ENCODE measurements at places on chromosomes 7 and 10. TPM values are rescaled to one million over a fixed set of nuclear protein-coding genes. Genes with fewer than 3 reads are reported as not detected.
A peak's percentile ranks its signal among the peaks of the same experiment; 100 is the strongest.

Gene CNPY4
- total RNA-seq: 15.9 TPM

DNA sequence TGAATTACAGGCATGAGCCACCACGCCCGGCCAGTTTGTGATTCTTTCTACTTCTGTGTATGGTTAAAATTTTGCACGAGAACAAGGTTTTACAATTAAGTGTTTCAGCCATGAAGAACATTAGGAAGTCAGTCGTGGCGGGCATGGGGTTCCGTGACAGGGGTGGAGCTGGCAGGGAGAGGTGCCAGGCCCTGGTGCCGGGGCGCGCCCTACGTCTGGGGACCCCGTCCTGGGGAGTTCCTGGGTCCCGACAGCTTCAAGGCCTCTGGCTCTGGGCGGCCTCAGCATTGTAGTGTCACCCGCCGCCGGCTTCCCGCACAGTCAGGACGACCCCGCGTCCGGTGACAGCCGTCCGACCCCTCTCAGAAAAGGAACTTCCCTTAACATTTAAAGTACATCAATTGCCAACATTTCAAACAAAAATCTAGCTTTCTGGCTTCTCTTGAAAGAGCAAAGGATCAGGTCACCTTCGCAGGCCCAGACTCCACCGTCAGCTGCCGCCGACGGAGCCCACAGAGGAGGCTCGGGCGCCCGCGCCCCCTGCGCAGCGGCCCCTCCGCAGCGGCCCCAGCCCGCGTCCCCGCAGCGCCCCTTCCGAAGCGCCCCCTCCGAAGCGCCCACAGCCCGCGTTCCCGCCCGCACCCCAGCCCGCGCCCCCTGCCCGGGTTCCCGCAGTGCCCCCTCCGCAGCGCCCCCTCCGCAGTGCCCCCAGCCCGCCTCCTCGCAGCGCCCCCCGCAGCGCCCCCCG, 23.2 kb upstream of the MKI67 start:
- no peak overlapping the region for H3K27ac ChIP-seq
- no peaks in the 10 kb centered on the region for H3K4me1 ChIP-seq
- H3K4me3 ChIP-seq: peak overlapping the region; percentile 41

DNA sequence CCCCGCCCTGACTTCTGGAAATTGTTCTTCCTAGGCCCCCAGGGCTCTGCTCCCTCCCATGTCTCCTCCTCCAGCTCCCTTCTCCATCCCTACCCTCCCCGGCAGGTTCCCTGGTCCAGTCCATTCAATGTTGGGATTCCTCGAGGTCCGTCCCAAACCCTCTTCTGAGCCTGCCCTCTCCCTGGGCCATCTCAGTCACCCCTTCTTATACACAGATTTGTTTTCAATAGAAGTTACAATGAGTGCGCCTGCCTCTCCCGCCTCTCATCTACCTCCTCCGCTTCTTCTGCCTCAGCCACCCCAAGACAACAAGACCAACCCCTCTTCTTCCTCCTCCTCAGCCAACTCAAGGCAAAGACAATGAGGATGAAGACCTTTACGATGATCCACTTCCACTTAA, 67.9 kb downstream of the OAT start:
- no peak for DNase-seq
- H3K27me3 ChIP-seq: no peaks in the 10 kb centered on the region
- no peak overlapping the region for H3K4me3 ChIP-seq
- no peaks in the 10 kb centered on the region for H3K4me1 ChIP-seq
- H3K27ac ChIP-seq: no peak overlapping the region
- H3K36me3 ChIP-seq: no peaks in the 10 kb centered on the region

GRCh38 chr7:154738216-154738615, 264.7 kb downstream of the PAXIP1 start:
- no peak overlapping the region for H3K4me3 ChIP-seq
- no peak for DNase-seq
- H3K27me3 ChIP-seq: no peaks in the 10 kb centered on the region

- no peak for DNase-seq
- H3K27ac ChIP-seq: peak overlapping the region; percentile 62
- no peaks in the 10 kb centered on the region for H3K4me1 ChIP-seq
- no peaks in the 10 kb centered on the region for H3K36me3 ChIP-seq
- peak overlapping the region; percentile 53 for H3K4me3 ChIP-seq
These were observed 815 bp downstream of the GIMAP8 start for GRCh38 chr7:150451097-150451793.

DNA sequence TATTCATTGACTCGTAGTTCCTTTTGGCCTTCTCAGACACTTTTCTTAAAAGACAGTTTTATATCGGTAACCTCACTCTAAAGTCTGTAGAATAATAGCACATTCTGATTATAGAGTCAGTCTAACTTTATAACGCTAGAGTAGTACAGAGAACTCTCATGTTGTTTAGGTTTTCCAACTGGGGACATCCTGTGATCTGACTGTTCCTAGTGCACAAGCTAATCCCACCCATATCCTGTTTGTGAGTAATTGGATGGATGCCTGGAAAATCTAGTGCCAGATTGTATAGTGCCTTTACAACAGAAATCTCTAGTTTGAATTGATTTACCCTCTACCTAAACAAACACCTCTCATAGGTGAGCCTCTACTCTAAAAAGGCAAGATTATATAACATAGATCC, 107.4 kb downstream of the ZEB1 start:
- no peaks in the 10 kb centered on the region for H3K27me3 ChIP-seq
- no peaks in the 10 kb centered on the region for H3K36me3 ChIP-seq
- H3K4me1 ChIP-seq: no peaks in the 10 kb centered on the region
- no peak overlapping the region for H3K4me3 ChIP-seq
- DNase-seq: peak; percentile 11
- peak overlapping the region; percentile 43 for H3K27ac ChIP-seq

DNA sequence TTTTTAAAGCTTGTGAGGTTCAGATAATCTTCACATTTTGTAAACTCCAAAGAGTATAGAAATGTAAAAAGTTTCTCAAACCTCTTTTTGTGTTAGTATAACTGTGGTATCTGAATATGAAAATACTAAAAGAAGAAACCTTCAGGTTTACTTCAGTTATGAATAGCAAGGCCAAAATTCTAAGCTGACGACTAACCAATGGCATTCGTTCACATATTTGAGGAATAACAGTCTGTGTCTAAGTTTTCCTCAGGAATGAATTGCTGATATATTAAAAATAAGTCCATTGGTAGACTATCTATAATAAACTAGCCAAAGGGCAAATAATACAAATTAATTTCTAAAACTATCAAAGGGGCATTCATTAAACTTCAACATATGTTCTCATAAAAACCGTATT, 206.0 kb downstream of the CXCL12 start:
- H3K4me1 ChIP-seq: no peaks in the 10 kb centered on the region
- no peak overlapping the region for H3K4me3 ChIP-seq
- no peaks in the 10 kb centered on the region for H3K36me3 ChIP-seq
- H3K27me3 ChIP-seq: no peaks in the 10 kb centered on the region
- H3K27ac ChIP-seq: no peak overlapping the region

All from tibial nerve (tissue), 4 donors.